ENCODE measurements at places on chromosomes 3 and 15.

DNA sequence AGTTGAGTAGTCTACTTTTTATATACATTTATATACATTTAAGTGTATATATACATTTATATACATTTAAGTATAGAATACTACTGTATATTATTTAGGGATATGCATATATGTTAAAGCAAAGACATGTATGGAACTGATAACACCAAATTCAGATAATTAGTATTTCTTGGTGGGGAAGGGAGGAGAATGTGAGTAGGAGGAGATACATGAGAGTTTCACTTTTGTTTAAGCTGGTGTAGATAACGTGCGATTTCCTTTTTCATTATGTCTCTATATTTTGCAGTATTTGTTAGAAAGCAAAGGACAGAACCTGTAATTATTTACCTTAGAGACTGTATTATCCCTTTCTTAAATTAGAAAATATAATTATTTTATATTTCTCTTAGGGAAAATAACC, 16.6 kb upstream of the NIT2 start:
- DNase-seq, result no peak

- no peak for DNase-seq
These were observed 34.8 kb downstream of the EIF4E3 start for GRCh38 chr3:71690341-71690841.

- no peak for DNase-seq
These were observed 202.8 kb downstream of the TP63 start for GRCh38 chr3:189833996-189834395.

- DNase-seq, result no peak
These were observed 172.8 kb downstream of the KCNMB2 start for GRCh38 chr3:178709051-178709450.

DNA sequence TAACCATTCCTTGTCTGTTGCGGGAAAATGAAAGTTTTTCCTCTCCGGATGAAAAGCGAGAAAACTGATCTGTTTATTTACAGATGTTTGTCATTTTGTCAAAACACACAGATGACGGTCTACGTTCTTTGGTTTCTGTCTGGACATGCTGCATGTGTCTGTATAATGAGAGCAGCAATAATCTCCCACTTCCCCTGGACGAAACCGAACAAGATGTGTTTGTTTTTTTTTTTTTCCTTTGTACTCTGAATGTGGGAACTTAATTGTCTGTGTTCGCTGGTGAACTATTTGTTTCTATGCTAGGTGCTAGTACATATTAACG, 33.6 kb downstream of the PTPRG start:
- DNase-seq, result no peak

GRCh38 chr15:65095011-65095746, 18.6 kb downstream of the KBTBD13 start:
- no peak for DNase-seq

- no peak for DNase-seq
These were observed 36.7 kb downstream of the FLNB start for GRCh38 chr3:58044691-58045483.

- no peak for DNase-seq
These were observed 6.7 kb upstream of the CSK start for GRCh38 chr15:74775132-74775562.

GRCh38 chr3:55416331-55416821, 70.7 kb downstream of the WNT5A start:
- DNase-seq, result no peak

GRCh38 chr3:21839592-21839991, 88.6 kb upstream of the ZNF385D start:
- DNase-seq, result no peak

- no peak for DNase-seq
These were observed 46.1 kb downstream of the RFTN1 start for GRCh38 chr3:16467393-16467792.

- DNase-seq, result no peak
These were observed 622.2 kb downstream of the NTRK3 start for GRCh38 chr15:87634361-87634760.

- no peak for DNase-seq
These were observed 26.6 kb downstream of the MIX23 start for GRCh38 chr3:122356402-122356801.

- no peak for DNase-seq
These were observed 37.4 kb downstream of the FILIP1L start for GRCh38 chr3:100076731-100077529.

GRCh38 chr15:53458736-53459135, 300.7 kb downstream of the WDR72 start:
- DNase-seq, result no peak

DNA sequence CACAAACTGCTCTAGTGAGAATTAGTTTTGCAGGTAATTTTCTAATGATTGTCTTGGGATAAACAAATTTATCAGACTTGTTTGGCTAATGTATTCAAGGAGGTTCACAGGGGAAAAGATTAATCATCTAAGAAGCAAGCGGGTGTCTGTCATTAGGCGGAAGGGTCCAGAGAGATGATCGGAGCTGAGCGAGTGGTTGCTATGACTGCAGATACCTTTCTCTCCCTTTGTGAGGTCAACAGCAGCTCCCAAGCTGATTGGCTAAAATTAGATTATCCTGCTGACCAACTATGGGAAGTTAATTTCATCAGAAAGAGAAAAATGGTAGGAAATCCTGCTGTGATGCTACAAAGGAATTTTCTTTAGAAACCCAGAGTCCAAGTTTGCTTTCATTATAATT, 276.0 kb downstream of the SOX2 start:
- no peak for DNase-seq

Data from activated naive CD4-positive, alpha-beta T cell (primary cell).